GM06990 (cell line): ENCODE measurements at places on chromosomes 16 and 17.

GRCh38 chr16:68265078-68265920 is 973 bp downstream of the SLC7A6 start:
- peak; percentile 50 for DNase-seq

GRCh38 chr17:73340093-73340596 is 28.3 kb upstream of the CDC42EP4 start:
- DNase-seq, result no peak

GRCh38 chr16:79472426-79472825 is 128.1 kb downstream of the MAF start:
- DNase-seq, result no peak

- no peak for DNase-seq
Measured at GRCh38 chr16:13393816-13394215, 492.4 kb downstream of the SHISA9 start.

DNA sequence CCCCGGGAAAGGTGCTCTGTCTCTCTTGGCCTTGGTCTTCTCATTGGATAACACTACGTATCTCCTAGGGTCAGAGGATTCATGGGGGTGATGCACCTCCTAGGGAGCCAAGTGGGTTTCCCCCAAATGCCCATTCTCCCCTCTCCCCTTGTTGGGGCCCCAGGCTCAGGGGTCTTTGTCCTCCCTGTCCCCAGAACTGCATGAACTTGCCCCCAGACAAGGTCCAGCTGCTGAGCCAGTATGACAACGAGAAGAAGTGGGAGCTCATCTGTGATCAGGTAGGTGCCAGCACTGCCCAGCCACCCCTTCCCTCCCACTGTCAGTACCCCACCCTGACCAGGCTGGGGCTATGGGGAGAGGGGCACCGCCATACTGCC is 8.7 kb downstream of the FMNL1 start:
- DNase-seq, result no peak

DNA sequence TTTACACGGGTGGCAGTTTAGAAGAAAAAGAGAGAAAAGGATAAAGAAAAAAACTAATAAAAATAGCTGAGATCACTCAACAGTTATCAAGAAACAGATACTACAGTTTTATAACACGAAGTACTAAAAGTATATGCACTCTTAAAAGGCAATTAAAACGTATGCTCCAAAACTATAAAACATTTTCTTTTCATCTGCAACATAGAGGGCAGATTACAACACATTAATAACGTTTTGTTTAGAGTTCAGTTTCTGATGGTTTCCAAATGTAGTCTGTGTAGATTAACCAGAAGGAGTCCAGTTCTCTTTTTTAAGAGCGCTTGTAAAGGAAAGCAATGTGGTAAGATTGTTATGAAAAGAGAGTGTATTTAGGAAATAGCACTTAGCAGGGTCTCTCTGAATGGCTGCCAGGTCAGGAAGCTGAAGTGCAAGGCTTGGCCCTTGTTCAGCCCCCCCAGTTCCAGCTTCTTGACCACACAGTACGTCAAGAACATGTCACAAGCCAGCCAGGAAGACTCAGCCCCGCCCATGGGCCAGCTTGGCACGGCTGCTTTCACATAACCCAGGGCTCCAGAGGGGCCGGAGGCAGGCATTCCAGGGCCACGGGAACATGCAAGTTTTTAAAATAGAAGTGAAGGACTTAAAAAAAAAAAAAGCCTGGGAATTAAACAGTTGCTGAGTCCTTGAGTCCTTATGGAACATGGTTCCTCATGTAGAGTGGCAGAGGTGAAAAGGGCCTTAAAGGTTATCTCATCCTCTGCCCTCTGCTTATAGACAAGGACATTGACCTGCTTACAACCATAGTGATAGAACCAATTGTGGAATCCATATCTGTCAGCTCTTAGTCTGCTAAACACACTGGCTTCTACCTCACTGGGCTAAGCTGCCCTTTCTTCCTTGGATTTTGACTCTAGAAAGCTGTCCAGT is 147.4 kb upstream of the TBX2 start:
- no peak for DNase-seq

- no peak for DNase-seq
Measured at GRCh38 chr16:87569601-87570571, 32.4 kb upstream of the JPH3 start.
